Fibroblast of lung (primary cell): ENCODE measurements at places on chromosomes 1 and 21. TPM values are rescaled to one million over a fixed set of nuclear protein-coding genes. Genes with fewer than 3 reads are reported as not detected.

Gene DCST2
- polyA plus RNA-seq = 0.06 and 0.10 TPM in 2 replicates

Gene IL20
- not detected in 2 replicates for polyA plus RNA-seq

Gene ATP1A2
- polyA plus RNA-seq = 0.01 and 0.44 TPM in 2 replicates

Gene TENT5C
- 4.2 and 11.7 TPM in 2 replicates for polyA plus RNA-seq

Gene CLEC20A
- polyA plus RNA-seq = not detected in 2 replicates
